ENCODE measurements at places on chromosomes 13 and 19.

GRCh38 chr19:824885-825284 is 2.8 kb upstream of the AZU1 start:
- no peak for DNase-seq

DNA sequence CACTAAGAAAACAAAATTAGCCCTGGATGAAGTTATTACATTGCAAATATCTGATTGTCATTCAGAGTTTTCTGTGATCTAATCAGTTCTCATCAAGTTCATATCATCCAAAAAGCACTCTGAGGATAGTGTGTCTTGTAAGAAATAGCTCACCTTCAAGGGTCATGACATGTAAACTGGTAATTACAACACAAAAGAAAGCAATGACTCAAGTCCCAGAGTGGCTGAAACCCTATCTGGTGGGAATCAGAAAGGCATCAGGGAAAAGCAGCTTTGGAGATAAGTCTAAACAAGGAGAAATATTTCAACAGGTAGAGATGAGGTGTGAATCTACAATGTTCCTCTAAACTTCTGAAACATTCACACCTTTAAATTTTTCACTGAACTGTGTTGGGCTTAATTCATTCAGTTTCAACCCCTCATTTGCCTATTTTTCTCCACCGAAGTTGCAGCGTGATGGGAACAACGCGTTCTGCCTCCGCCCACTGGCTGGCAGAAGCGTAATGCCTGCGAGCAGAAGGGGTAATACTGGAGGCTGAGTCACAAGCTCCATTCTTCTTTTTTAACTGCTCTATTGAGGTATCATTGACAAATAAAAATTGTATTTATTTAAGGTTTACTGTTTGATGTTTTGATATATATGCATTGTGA is 155.2 kb upstream of the IPO5 start:
- no peak for DNase-seq

DNA sequence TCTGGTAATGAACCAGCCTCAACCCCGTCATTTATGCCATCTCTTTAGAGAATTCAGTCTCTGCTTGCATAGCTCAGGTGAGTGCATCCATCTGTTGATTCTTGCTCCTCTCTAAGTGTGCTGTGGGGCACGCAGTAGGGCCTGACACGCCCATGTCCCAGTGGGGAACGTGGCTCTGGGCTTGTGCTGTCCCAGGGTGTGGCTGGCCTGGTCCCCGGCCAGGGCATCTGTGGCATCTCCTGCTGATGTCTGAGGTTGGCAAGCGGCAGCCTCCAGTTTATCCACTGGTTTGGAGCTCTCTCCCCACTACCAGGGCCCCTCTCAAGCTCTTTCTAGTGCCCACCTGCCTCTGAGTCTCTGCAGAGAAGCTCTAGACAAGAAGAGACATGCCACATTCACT is 146.6 kb upstream of the GJB6 start:
- no peak for DNase-seq

GRCh38 chr13:51416107-51416506 is 36.7 kb downstream of the INTS6 start:
- DNase-seq, result no peak

- DNase-seq, result no peak
Observed at GRCh38 chr19:46410205-46411087, 2.9 kb downstream of the CCDC8 start.

DNA sequence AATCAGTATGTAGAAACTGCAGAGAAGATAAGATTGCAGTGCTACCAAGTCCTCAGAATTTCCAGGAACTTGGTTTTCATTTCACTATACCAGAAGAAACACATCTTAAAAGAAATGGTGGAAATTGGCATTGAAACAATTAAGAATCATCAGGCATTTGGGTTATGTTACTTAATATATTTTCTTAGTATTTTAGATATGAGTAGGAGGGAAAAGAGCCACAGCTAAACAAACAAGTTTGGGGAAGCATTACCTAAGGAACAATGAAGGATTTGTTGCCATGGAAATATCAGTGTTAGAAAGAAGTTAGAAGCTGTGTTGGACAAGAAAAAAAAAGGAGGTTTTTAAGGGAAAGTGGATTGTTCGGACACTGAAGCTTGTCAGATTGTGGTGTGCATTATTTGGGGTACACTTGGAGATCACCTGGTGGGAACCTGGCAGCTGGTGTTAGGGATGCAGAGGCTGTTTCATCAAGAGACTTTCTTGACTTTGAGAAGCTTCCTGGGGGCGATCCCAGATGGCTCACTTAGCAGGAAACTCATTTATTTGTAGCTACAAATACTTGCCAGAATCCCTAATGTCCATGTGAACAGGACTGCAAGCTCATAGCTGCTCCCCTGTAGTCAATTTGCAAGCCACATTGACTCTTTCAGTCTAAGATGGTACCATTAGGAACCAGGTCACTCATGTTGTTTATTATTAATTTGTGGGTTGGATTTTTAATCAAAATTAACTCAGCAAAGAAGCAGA is 246.7 kb downstream of the RFC3 start:
- no peak for DNase-seq

- no peak for DNase-seq
Observed at GRCh38 chr19:31264041-31264778, 85.0 kb downstream of the TSHZ3 start.

- peak; percentile 30 for DNase-seq
Observed at GRCh38 chr19:16405091-16405490, 66.7 kb downstream of the EPS15L1 start.

- no peak for DNase-seq
Observed at GRCh38 chr19:18214779-18215433, 11.1 kb upstream of the RAB3A start.

DNA sequence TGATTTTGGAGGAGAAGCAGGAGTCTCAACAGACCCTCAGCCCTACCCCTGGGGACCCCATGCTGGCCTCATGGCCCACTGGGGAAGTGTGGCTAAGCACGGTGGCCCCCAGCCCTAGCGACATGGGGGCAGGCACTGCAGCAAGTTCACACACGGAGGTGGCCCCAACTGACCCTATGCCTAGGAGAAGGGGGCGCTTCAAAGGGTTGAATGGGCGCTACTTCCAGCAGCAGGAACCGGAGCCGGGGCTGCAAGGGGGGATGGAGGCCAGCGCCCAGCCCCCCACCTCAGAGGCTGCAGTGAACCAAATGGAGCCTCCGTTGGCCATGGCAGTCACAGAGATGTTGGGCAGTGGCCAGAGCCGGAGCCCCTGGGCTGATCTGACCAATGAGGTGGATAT is 14.9 kb downstream of the NCAN start:
- no peak for DNase-seq

- no peak for DNase-seq
Observed at GRCh38 chr13:46656786-46657185, 103.8 kb downstream of the LRCH1 start.

DNA sequence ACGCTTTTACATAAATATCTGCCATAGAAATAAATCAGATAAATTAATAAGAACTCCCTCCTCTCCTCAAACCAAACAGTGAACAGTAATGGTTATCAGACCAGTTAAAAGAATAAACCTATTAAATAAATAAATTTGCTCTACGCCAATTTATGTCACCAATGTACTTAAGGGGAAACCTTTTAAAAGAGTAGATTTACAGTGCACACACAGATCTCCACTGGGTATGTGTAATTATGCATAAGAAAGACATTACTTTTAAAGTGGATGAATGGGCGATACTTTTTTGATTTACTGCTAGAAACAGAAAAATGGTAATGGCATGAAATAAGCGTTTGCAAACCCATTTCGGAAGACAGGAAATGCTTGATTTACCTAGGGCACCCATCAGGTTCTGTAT is 34.9 kb upstream of the C19orf12 start:
- no peak for DNase-seq

DNA sequence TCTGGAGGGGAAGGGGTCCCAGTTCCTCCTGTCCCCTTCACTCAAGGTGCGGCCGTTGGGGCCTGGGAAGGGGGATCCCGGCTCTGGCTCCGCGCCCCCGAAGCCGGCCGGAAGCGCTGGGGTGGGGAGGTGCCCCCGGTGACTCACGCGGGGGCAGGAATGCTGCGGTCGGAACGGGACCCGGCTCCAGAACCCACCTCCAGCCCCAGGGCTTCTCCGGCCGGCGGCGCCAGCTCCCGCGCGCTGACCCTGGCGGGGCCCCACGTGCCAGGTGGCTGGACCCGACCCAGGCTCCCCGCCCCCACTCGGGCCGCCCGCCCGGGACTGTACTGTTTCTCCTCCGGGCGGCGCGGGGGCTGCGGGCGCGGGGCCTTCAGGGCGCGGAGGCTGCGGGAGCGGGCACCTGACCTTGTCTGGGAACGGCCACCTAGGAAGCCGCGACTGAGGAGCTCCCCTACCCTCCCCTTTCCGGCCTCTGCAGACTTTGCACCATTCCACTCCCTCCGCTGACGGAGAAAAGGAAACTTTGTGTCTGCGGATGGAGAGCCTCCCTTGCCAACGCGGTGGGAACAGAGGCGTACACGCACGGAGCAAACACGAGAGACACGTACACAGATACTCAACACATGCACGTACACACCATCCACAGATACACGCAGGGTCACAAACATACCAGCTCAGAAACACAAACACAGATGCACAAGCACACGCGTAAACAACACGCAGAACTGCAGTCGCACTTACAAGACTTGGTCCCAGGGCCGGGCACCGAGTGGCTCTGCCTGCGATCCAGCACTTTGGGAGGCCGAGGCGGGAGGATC is 7.2 kb downstream of the AXL start:
- DNase-seq, result peak; percentile 79

GRCh38 chr13:22405891-22406290 is 735.0 kb downstream of the FGF9 start:
- DNase-seq, result no peak

GRCh38 chr13:67228916-67229315 is 1.2 kb downstream of the PCDH9 start:
- no peak for DNase-seq

- DNase-seq, result no peak
Observed at GRCh38 chr13:87287721-87288120, 383.4 kb upstream of the SLITRK5 start.

- no peak for DNase-seq
Observed at GRCh38 chr19:28334419-28334818, 878.5 kb downstream of the UQCRFS1 start.

GRCh38 chr19:31658993-31659896 is 310.0 kb upstream of the TSHZ3 start:
- no peak for DNase-seq

GRCh38 chr19:4082172-4082571 is 15.5 kb upstream of the ZBTB7A start:
- no peak for DNase-seq

- DNase-seq, result no peak
Observed at GRCh38 chr19:16428372-16429036, 43.3 kb downstream of the EPS15L1 start.
